Activated T-helper 2 cell treated with anti-CD3 and anti-CD28 coated beads, Interferon-gamma antibody, Interleukin-2, Interleukin-4, amounts not matched to agents 10 μg/mL and 5 μg/mL and 100 μg/mL, durations not matched to agents 14 hours and 24 hours and 36 hours (primary cell): ENCODE measurements at places on chromosomes 12 and 14. TPM values are rescaled to one million over a fixed set of nuclear protein-coding genes. Genes with fewer than 3 reads are reported as not detected.

The E2F7 gene
- total RNA-seq, result 14.3 and 17.7 TPM in 2 replicates

The PTCSC3 gene
- total RNA-seq, result not detected in 2 replicates

The TAMALIN gene
- total RNA-seq, result 6.0 and 6.1 TPM in 2 replicates

The SCN8A gene
- 0.25 and 0.39 TPM in 2 replicates for total RNA-seq

The ZNF891 gene
- 2.0 and 2.3 TPM in 2 replicates for total RNA-seq

The POTEM gene
- not detected in 2 replicates for total RNA-seq

The IFI27 gene
- total RNA-seq, result 2.1 and 5.2 TPM in 2 replicates

The SMIM41 gene
- 0.14 and 0.16 TPM in 2 replicates for total RNA-seq
